HFFc6 (cell line): ENCODE measurements at places on chromosomes 7 and 10. TPM values are rescaled to one million over a fixed set of nuclear protein-coding genes. Genes with fewer than 3 reads are reported as not detected.

The STOX1 gene
- 0.09 TPM in 1 of 3 replicates, not detected in the others for total RNA-seq

DNA sequence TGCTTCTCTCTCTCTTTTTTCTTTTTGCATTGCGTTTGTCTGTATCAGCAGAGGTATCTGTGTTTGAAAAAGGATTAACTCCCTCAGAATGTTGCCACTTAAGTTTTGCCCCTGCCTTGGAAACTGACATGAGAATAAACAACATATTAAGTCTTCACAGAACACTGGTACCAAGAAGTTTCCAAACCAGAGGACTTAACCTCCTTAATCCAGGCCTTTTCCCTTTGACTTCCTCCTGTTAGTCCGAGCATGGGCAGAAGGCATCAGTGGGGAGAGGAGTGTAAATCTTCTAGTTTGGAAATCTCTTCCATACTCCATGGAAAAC is 681.4 kb downstream of the LRMDA start:
- no peak for DNase-seq

The MYO3A gene
- 0.03 TPM in 1 of 3 replicates, not detected in the others for total RNA-seq

- DNase-seq, result no peak
Observed at GRCh38 chr7:120233338-120233737, 39.6 kb upstream of the KCND2 start.

The HABP2 gene
- not detected in 3 replicates for total RNA-seq

DNA sequence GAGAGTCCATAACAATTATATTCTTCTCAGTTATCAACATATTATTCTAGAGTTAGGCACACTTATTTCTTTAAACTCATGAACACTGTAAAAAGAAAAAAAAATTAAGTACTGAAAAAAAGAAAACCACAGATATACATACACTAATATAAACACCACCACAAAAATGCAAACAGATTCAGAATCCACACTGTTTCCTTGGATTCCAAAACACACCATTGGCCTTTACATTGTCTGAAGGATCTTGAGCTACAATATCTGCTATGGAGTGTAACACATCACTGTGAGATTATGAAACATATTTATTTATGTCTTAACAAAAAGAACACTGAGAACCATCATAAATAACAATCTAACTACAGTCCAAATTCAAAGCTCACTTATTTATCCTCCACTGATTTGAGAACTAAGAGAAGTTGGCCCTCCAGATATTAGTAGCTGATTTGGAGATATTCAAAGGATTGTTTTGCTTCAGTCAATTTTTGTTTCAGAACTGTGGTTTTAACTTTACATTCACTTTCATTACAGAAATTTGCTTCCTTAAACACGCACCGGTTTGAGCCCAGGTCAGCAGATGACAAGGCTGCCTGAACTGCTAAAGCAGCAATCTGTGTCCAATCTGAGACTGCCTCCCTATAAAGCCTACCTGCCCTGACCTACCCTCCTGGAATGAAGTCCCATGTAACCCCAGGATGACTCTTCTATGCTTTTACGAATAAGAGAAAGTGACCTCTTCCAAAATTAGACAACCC is 47.0 kb upstream of the CDK1 start:
- DNase-seq, result no peak

- no peak for DNase-seq
Observed at GRCh38 chr10:2631557-2632205, 435.7 kb upstream of the PFKP start.
